ENCODE measurements at places on chromosomes 13 and 19. TPM values are rescaled to one million over a fixed set of nuclear protein-coding genes. Genes with fewer than 3 reads are reported as not detected.
A peak's percentile ranks its signal among the peaks of the same experiment; 100 is the strongest.

LRRC63 gene
- total RNA-seq: not detected

GRCh38 chr13:77699059-77699680, 1.7 kb downstream of the SLAIN1 start:
- DNase-seq: no peak

SPACA4 gene
- total RNA-seq: not detected

- DNase-seq: no peak
Observed at GRCh38 chr13:110575322-110576069, 14.0 kb upstream of the RAB20 start.

GRCh38 chr19:2326699-2327360, 1.6 kb downstream of the LSM7 start:
- DNase-seq: no peak

- no peak for DNase-seq
Observed at GRCh38 chr19:6298413-6298812, 18.6 kb upstream of the MLLT1 start.

- DNase-seq: no peak
Observed at GRCh38 chr19:11020982-11021759, 60.3 kb downstream of the SMARCA4 start.

CNN1 gene
- 93.3 TPM for total RNA-seq

RFX2 gene
- 16.1 TPM for total RNA-seq

DNA sequence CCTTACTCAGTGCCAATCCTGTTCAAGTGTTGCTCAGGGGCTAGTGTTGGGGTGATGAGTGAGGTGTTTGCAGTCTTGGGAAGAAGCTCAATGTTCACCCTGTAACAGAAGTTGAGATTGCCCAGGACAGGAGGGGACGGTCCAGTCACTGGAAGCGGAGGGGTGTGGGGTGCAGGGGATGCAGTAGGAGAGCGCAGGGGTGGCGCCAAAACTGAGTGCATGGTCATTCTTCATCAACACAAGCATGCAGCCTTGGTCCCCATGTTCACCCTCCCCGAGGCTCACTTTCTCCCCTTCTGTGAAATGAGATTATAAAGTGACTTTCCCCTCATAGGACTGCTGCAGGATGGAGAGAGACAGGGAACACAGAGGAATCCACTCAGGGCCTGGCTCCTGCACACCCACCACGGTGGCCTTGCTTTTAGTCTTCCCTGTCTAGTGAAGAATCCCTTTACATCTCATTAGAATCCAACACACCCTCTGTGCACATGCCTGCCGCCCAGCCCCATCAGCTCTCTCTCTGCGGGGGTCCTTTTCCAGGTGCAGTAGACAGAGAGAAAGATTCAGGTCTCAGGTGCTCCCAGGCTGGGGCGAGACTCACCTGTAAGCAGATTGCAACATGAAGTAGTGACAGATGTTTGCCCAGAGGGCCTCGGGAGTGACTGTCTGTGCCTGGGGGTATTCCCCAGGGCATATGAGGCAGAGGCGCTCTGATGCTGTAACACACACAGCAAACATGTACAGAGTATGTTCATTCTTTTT, 93.2 kb downstream of the TSHZ3 start:
- DNase-seq: peak; percentile 28

DNA sequence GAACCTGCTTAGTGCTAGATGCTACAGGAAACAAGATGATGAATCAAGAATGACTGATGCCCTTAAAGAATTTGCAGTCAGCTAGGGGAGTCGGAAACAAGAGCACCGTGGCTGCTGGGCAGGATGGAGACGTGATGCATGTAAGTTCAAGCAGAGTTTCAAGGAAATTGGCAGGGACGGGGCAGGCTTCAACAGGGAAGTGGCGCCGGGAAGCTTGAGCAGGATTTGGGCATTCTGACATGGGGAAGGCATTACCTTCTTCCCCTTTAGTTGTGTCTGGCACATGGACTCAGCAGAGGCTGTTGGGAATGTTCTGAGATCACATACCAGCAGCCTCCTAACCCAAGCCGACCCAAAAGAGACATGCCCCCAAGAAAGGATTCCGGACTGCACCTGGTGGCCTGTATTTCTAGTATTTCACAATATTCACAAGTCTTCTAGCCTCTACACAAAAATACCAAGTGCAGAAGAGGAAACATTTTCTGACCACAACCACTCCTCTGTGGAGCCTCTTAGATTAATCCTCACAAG, 138.2 kb downstream of the CRYL1 start:
- peak; percentile 57 for DNase-seq

DNA sequence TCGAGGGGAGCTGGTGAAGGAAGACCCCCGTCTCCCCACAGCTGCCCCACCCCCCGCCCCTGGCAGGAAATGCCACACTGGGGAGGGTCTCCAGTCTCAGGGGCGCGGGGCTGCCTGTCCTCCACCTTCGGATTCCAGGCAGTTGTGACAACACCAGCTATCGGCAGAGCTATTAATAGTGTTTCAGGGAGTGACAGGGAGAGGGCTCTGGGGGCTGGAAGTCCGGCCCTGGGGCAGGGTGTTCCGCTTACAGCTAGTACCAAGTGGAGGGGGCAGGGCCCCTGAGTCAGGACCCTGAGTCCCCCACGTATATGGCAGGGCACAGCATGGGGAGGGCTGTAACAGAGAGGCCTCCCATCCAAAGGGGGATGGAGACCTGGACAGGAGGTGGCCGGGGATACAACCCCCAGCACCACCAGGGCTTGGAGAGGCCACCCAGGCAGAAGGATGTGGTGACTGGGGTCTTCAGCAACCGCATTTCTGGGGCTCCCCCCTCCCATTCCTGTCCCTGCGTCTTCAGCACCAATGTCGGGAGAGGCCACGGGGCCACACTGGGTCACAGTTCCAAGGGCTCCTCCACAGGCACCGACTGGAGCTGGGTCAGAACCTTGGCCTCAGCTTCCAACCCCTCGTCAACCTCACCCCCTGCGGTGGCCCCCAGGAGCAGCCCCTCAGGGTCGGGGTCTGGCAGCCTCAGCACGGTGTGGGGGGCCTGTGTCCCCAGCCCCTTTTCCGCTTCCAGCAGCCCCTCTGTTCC, 3.9 kb downstream of the SIX5 start:
- no peak for DNase-seq

DNA sequence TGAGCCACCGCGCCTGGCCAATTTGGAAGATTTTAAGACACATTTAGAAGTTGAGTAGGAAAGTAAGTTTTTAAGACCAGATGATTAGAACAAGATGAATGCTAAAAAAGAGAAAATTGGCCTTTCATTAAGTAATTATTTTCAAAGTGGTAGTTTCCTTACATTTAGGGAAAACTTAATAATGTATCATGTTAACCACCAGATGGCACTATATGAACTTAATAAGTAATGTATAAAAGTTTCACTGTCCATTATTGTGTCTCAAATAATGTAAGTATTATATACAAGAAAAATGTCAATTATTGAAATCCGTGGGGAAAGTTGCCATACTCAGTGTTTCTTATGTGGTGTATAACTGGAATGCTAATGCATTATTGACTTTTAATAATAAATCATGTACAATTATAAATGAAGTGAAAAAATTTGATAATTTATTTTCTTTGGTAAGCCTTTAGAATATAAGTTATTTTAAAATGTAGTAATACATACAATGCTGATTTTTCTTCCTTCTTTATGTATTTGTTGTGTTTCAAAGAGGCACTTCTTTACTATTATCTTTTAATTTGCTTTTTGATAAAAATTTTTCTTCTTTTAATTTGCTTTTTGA, 29.2 kb downstream of the COG6 start:
- no peak for DNase-seq

PSG7 gene
- total RNA-seq: not detected

GRCh38 chr19:52673014-52673413, 34.9 kb upstream of the ZNF83 start:
- DNase-seq: no peak

GJB6 gene
- total RNA-seq: not detected

DNA sequence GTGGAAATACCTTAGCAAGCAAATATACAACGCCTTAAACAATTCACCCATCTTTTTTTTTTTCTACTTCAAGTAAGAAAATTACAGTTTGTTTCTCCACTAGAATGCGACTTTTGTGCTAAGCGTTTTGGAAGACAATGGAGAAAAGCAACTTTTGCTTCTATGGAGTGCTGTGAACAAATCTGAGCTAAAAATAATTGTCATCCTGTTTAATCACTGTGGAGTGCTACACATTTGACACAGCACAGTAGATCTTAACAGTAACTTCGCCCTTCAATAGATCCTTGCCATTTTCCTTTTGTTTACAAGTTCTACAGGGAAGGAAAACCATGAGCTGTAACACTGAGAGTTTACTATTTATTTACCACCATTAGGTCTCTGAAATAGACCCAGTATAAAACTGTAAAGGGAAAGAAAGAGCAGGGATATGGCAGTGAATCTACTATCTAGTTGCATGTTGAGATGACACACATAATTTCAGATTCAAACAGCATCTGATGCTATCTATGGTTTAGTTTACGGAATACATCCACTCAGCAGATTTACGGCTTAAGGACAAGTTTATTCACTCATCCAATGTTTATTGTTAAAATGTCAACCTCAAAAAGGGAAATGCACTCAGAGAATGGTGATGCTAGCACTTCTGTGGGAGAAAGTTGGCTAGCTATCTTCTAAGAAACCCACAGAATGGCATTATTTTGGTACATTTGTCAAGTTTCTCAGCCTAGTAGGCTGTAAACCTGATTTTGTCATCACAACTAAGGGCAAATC, 175.3 kb downstream of the VWA8 start:
- DNase-seq: no peak

GRCh38 chr19:6851359-6851758, 36.0 kb upstream of the ADGRE1 start:
- no peak for DNase-seq

ZIC5 gene
- not detected for total RNA-seq

DNA sequence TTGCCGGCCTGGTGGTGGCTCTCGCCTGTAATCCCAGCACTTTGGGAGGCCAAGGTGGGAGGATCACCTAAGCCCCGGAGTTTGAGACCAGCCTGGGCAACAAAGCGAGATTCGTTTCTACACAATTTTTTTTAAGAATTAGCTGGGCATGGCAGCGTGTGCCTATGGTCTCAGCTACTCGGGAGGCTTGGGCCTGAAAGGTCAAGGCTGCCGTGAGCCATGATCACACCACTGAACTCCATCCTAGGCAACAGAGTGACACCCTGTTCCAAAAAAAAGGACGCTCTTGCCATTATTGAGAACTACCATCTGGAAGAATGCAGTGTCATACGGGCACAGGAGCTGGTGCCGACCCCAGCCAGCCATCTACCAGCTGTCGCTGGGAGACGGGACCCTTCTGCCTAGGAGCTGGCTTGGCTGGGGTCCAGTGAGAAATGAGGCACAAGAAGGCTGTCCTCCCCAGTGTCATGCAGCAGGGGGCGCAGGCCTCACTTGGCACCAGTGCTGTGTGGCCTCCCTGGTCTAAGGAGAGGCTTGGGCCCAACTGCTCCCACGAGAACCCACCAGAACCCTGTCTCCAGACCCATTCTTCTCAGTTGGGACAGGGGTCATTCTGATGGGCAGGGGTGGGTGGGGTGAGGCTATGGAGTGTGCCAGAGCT, 12.2 kb upstream of the RELB start:
- no peak for DNase-seq

ZNF723 gene
- total RNA-seq: not detected

LAIR2 gene
- not detected for total RNA-seq

DNA sequence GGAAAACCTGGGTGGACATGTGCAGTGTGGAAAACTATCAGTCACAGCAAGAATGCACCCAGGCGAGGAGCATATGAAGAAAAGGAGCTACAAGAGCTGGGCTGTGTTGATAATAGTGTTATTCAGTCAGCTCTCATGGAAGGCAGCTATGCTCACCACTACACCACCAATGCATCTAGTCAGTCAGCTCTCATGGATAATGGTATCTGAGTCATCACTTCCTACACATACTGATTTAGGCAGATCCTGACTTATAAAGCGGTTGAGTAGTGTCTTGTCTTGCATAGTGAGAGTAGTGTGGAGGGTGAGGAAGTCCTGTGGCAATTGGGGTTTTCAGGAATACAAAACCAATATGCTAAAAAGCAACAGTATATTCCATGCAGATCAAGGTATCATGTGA, 9.1 kb upstream of the ZNF160 start:
- no peak for DNase-seq

PRR20D gene
- total RNA-seq: not detected

DNA sequence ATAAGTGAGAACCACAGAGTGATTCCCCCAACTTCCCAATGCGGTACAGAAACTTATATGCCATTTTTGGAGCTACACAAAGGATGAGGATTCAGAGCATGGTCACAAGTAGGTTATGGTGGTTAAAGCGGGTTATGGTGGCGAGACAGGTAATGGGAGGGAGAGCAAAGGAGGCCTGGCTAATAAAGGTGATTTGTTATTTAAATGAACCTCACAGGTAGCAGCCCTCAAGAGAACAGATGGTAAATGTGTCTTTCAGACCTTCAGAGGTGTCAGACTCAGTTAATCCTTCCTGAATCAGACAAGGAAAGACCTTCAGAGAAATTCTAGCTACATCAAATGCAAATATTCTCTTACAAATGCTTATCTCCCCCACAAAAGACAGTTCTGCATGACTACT, 1971.4 kb downstream of the OLFM4 start:
- DNase-seq: no peak

GRCh38 chr19:53333066-53333462, 485 bp upstream of the ZNF845 start:
- peak; percentile 68 for DNase-seq
